ENCODE measurements at places on chromosomes 4 and X. TPM values are rescaled to one million over a fixed set of nuclear protein-coding genes. Genes with fewer than 3 reads are reported as not detected.

Gene TBC1D9
- 0.04 TPM for total RNA-seq

Gene ADAM29
- not detected for total RNA-seq

Gene FGF5
- not detected for total RNA-seq

Gene BMPR1B
- not detected for total RNA-seq

Gene CDKN2AIP
- total RNA-seq, result 30.2 TPM

Gene ANXA3
- total RNA-seq, result 2.2 TPM

GRCh38 chr4:107312366-107312765 is 276.3 kb upstream of the DKK2 start:
- no peaks in the 10 kb centered on the region for H3K4me1 ChIP-seq
- no peak overlapping the region for H3K4me3 ChIP-seq
- H3K36me3 ChIP-seq, result no peaks in the 10 kb centered on the region
- DNase-seq, result no peak
- H3K27me3 ChIP-seq, result no peaks in the 10 kb centered on the region

DNA sequence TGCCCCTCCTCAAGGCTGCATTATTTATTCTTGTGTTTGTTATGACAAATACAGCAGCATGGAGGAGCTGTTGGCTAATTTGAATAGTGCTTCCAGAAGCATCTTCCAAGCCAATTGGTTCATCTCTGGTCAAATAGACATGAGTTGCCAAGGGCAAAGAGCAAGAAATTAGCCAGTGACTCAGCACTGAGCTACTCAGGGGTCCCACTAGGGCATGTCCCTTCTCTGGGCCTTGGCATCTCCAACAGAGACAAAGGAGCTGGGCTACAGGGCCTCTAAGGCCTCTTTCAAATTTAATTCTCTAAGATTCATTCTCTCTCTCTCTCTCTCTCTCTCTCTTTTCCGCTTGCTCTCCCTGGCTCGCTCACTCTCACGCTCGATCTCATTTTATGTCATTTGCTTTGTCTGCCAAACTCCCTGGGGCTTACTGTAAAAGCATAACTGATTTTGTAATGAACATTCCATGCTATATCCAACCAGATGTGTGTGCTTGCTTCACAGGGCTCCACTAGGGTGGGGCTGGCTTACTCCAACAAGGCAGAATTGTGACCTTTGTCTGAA is 86.7 kb upstream of the MAGEA4 start:
- no peaks in the 10 kb centered on the region for H3K36me3 ChIP-seq
- H3K4me3 ChIP-seq, result no peak overlapping the region
- no peak overlapping the region for H3K27ac ChIP-seq

DNA sequence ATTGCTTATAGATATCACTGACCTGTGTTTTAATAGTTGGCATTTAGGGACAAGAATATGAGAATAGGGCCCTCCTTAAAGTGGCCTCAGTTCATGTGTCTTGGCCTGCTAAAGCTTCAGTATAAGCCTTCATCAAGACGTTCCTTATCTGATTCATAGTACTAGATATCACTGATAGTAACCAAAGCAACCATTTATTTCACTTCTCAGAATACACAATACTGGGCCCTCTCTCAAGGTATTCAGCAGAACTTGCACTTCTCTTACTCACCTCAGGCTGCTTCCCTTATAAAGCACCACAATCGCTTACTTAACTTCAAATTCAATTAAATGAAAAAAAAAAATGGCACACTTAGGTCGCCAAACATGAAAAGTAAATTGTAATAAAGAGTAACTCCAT is 259.4 kb upstream of the PCDH7 start:
- no peaks in the 10 kb centered on the region for H3K36me3 ChIP-seq
- H3K4me3 ChIP-seq, result no peak overlapping the region
- H3K27ac ChIP-seq, result no peak overlapping the region
- no peak for DNase-seq
- H3K4me1 ChIP-seq, result no peaks in the 10 kb centered on the region

DNA sequence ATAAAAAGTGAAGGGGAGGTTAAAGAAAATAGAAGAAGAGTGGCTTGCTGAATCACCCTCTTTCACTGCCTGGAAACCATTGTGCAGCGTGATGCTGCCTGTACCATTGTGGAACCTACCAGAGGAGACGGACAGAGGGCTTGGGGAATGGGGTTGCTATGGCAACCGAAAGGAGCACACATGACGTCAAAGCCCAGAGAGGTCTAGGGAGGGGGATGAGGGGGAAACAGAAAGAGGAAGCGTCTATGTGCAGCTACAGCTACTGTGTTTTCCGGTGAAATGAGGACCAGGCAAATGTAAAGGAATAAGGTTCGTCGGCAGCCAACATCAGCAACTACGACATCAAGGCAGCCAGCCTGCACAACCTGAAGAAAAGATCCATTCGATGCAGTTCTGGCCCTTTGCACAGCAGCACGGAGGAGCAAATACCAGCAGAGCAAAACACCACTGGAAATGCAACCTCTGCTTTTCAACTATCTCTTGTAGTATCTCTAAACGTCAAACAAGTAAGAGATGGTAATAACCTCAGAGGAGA is at the start of gene MAPK10:
MAPK10 (minus strand) TSS at position 110 of the 535 bp plus-strand sequence.
- H3K36me3 ChIP-seq, result no peaks in the 10 kb centered on the region

- H3K27ac ChIP-seq, result no peak overlapping the region
- no peak overlapping the region for H3K4me3 ChIP-seq
- no peaks in the 10 kb centered on the region for H3K27me3 ChIP-seq
- no peak for DNase-seq
- no peaks in the 10 kb centered on the region for H3K4me1 ChIP-seq
These were observed 83.8 kb upstream of the BOD1L1 start for GRCh38 chr4:13711233-13711785.

DNA sequence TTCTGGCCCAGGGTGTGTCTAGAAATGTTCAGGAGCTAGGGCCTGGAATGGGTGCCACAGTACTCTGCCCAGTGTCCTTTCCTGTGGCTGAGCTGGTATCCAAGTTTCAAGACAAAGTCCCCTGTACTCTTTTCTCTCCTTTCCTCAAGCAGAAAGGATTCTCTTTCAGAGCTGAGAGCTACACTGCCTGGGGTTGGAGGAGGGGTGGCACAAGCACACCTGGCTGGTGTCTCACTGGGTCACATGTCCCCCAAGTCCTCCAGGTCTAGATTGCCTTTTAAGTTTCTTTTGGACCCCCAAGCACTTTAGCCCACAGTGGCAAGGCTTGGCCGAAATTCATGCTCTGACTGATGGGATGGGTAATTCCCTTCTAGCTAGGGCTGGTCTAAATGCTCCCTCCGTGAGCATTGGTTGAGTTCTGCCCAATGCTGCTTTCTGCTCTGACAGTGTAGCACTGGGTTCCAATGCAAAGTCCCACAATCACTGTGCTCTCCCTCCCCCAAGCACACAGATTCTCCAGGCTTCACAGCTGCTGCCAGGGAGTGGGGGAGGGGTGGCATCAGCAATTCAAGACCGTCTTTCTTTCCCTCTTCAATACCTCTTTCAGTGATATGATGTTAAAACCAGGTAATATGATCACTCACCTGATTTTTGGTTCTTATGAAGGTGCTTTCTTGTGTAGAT is 47.8 kb downstream of the BEX3 start:
- peaks cover 2% of the 10 kb centered on the region for H3K27me3 ChIP-seq
- no peak for DNase-seq
- no peak overlapping the region for H3K27ac ChIP-seq

- no peak overlapping the region for H3K27ac ChIP-seq
- no peaks in the 10 kb centered on the region for H3K27me3 ChIP-seq
- H3K4me3 ChIP-seq, result no peak overlapping the region
These were observed 99.6 kb upstream of the SORBS2 start for GRCh38 chr4:185911556-185912064.

GRCh38 chrX:48937054-48937907 is 18.5 kb upstream of the PIM2 start:
- DNase-seq, result peak; percentile 92
- H3K27me3 ChIP-seq, result no peaks in the 10 kb centered on the region

GRCh38 chrX:20531667-20532066 is 265.0 kb upstream of the RPS6KA3 start:
- H3K36me3 ChIP-seq, result no peaks in the 10 kb centered on the region
- H3K27me3 ChIP-seq, result peaks cover 54% of the 10 kb centered on the region
- no peak for DNase-seq
- peaks cover 7% of the 10 kb centered on the region for H3K4me1 ChIP-seq

All from activated CD4-positive, alpha-beta T cell treated with anti-CD3 and anti-CD28 coated beads, Interleukin-2, amount 10 ng/mL, durations not matched to agents 7 days and 5 days (primary cell).